Neural crest cell (in vitro differentiated cells): ENCODE measurements at places on chromosomes 1 and 21.

DNA sequence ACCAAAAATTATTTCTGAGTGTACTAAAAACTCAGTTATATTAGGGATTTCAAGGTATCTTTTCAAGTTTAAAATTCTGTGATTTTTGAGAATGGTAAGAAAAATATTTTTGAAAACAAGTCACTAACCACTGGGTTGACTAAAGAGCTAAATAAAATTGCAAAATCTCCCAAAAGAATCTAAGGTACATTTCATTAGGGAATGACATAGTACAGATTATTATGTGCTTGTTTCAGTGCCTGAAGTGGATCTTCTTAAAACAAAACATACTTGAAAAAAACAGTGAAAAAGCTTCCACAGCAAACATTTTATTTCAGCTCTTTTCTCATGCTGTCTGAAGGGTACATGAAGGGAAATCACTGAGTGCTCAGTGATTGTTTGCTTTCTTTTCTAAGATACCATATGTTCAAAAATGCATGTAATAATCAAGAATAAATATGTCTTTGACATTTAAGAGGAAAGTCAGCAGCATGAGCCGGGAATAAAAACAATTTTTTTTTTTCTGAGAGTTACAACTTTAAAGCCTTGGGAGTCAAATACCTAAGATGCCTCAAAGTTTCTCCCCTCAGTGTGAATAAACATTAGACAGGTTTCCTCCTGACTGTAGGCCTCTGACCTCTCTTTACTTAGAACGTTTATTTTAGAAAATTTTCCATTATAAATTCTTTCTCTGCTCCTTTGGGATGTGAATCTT lies 200.7 kb downstream of the KCNT2 start:
- H3K4me3 ChIP-seq = no peak overlapping the region
- H3K4me1 ChIP-seq = peaks cover 5% of the 10 kb centered on the region
- H3K27ac ChIP-seq = no peak overlapping the region
- H3K27me3 ChIP-seq = no peaks in the 10 kb centered on the region

- H3K36me3 ChIP-seq = no peaks in the 10 kb centered on the region
- H3K4me3 ChIP-seq = peak overlapping the region; percentile 96
- DNase-seq = peak; percentile 66
- peak overlapping the region; percentile 98 for H3K27ac ChIP-seq
Observed at GRCh38 chr1:36400825-36401601, 3.3 kb upstream of the LSM10 start.

GRCh38 chr1:206809504-206810084 lies 37.3 kb upstream of the IL10 start:
- H3K27ac ChIP-seq = no peak overlapping the region
- no peak for DNase-seq
- H3K27me3 ChIP-seq = no peaks in the 10 kb centered on the region

GRCh38 chr1:230040440-230040839 lies 26.6 kb upstream of the GALNT2 start:
- no peaks in the 10 kb centered on the region for H3K4me1 ChIP-seq
- H3K27ac ChIP-seq = no peak overlapping the region
- no peaks in the 10 kb centered on the region for H3K36me3 ChIP-seq
- H3K4me3 ChIP-seq = no peak overlapping the region
- H3K27me3 ChIP-seq = no peaks in the 10 kb centered on the region

- no peak for DNase-seq
- no peaks in the 10 kb centered on the region for H3K27me3 ChIP-seq
- no peak overlapping the region for H3K4me3 ChIP-seq
Observed at GRCh38 chr1:12097321-12097720, 34.2 kb downstream of the TNFRSF8 start.

DNA sequence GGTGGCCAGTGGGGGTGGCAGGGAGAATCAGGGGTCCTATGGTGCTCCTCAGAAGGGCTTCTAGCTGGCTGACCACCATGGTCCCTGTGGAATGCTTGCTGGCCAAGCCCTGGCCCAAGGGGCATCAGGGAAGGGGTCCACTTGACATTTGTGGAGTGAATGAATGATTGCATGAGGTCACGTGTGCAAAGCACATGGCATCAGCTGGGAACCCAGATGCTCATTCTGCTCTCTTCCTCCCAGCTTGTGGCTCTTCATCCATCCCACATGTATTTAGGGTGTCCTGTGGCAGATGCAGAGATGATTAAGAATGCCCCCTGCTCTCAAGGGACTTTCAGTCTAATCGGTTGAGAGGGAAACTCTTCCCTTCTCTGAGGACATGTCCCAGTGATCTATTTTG lies 27.1 kb upstream of the PADI4 start:
- H3K27me3 ChIP-seq = no peaks in the 10 kb centered on the region
- DNase-seq = no peak

- H3K27ac ChIP-seq = no peak overlapping the region
- H3K36me3 ChIP-seq = no peaks in the 10 kb centered on the region
- peaks cover 40% of the 10 kb centered on the region for H3K4me1 ChIP-seq
- DNase-seq = no peak
Observed at GRCh38 chr1:154712166-154712810, 104.3 kb upstream of the ADAR start.

DNA sequence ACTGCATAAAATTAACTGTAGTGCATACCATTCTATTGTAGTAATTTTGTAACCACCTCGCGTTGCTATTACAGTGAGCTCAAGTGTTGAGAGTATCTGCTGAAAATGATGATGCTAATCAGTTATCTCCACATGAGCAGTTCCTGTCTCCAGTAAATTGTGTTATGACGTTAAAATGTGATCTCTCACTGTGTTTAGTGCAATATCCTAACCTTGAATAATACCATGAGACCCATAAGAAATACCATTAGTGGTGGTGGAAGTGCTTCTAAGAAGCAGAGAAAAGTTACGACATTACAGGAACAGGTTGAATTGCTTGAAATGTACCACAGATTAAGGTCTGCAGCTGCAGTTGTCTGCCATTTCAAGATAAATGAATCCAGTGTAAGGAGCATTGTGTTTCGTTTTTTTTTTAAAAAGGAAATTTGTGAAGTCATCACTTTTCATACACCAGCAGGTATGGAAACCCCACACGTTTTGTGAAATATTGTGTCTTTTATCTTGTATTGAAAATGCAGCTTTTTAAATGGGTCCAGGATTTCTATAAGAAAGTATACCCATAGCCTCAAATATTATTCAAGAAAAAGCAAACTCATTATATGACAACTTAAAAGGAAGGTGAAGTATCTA lies 72.5 kb downstream of the ANGPTL1 start:
- no peaks in the 10 kb centered on the region for H3K4me1 ChIP-seq
- no peak overlapping the region for H3K27ac ChIP-seq
- no peak overlapping the region for H3K4me3 ChIP-seq
- H3K27me3 ChIP-seq = no peaks in the 10 kb centered on the region
